ENCODE measurements at places on chromosomes 11 and 22.

- no peak for DNase-seq
These were observed 1277.5 kb upstream of the CNTN5 start for GRCh38 chr11:97743205-97743742.

DNA sequence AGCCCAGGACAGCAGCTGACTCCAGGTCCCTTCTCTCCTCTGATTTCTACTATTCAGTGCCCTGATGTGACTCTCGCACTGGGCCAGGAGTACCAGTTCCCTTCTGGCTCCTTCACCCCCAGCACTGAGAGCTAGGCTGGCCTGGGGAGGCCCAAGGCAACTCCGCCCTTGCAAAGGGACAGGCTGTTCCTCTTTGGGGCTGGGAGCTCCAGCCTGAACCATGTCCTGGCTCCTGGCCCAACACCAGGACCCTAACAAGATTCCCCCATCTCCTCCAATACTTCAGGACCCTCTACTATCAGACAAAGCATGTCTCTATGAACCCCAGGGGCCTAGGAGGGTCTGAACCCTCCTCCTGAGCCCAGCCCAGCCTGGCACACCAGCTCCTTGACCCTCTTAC, 12.5 kb downstream of the CREB3L1 start:
- DNase-seq, result peak; percentile 53

GRCh38 chr11:73239571-73240189, 21.6 kb downstream of the P2RY2 start:
- no peak for DNase-seq

GRCh38 chr11:68120273-68121066, 718 bp downstream of the CHKA start:
- DNase-seq, result no peak

- no peak for DNase-seq
These were observed 4.4 kb downstream of the NCAM1 start for GRCh38 chr11:112965656-112966055.

GRCh38 chr11:32466279-32466915, 31.1 kb upstream of the WT1 start:
- no peak for DNase-seq

GRCh38 chr11:120205596-120206161, 5.2 kb upstream of the OAF start:
- peak; percentile 89 for DNase-seq

GRCh38 chr11:96197801-96198701, 144.9 kb downstream of the MAML2 start:
- DNase-seq, result peak; percentile 67

- no peak for DNase-seq
These were observed 196.9 kb downstream of the CSNK2A3 start for GRCh38 chr11:11155962-11156815.

GRCh38 chr11:5476186-5476819, 12.2 kb upstream of the OR52D1 start:
- DNase-seq, result peak; percentile 65

- no peak for DNase-seq
These were observed 10.6 kb upstream of the MYO7A start for GRCh38 chr11:77117492-77117891.

DNA sequence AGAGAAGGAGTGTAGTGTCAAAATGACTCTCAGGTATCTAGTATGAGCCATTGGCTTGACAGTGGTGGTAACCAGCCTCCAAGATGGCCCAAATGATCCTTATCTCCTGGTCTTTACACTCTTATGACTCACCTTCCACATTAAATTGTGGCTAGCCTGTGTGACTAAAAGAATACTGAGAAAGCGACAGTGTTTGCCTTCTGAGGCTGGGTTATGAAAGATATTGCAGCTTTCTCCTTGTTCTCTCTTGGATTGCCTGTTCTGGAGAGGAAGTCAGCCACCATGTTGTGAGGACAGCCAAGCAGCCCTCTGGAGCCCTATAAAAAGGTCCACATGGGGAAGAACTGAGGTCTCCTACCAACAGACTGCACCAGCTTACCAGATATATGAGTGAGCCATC, 15.8 kb downstream of the C11orf71 start:
- no peak for DNase-seq

- DNase-seq, result no peak
These were observed 1080.8 kb upstream of the TENM4 start for GRCh38 chr11:80521592-80521991.

DNA sequence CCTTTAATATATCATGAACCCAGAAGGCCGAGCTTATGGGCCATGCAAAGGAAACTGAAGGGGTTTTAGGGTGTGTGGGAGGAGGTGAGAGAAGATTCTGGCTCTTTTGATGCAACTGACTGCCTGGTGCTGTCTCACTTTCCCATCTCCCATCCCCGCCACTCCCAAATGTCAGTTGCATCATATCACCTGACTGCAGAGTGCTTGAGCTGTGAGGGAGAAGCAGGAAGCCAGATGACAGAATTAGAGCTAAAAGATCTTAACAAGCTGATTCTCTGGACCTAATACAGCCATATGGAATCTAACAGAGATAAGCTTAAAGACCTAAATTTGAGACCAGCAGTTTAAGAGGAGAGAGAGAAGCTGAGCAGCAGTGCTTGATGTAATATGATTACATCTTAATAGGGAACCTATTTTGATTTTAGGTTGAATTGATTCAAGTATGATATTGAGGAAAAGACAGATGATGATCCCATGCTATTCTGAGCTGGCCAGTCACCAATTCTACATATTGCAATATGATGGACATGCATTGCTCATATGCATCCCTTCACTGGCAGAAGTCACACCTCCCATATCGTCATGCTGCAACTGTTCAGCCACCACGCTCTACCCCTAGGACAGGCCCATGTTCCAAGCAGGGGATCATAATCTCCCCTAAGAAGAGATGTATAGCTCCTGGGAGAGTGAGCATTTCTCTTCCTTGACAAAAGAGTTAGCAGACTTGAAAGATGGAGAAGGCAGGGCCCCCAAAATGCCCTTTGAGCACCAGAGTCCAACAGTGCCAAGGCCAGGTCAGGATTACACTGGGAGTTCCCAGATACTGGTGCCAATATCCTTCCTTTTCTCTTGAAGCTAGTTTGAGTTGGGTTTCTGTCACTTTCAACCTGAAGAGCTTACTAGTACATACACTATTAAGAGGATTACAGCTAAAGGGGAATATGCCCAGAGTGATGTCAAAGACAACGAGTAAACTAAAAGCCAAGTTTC, 44.9 kb downstream of the PLEKHA7 start:
- DNase-seq, result peak; percentile 10

- DNase-seq, result peak; percentile 85
These were observed 9.4 kb downstream of the EHD1 start for GRCh38 chr11:64868904-64869570.

DNA sequence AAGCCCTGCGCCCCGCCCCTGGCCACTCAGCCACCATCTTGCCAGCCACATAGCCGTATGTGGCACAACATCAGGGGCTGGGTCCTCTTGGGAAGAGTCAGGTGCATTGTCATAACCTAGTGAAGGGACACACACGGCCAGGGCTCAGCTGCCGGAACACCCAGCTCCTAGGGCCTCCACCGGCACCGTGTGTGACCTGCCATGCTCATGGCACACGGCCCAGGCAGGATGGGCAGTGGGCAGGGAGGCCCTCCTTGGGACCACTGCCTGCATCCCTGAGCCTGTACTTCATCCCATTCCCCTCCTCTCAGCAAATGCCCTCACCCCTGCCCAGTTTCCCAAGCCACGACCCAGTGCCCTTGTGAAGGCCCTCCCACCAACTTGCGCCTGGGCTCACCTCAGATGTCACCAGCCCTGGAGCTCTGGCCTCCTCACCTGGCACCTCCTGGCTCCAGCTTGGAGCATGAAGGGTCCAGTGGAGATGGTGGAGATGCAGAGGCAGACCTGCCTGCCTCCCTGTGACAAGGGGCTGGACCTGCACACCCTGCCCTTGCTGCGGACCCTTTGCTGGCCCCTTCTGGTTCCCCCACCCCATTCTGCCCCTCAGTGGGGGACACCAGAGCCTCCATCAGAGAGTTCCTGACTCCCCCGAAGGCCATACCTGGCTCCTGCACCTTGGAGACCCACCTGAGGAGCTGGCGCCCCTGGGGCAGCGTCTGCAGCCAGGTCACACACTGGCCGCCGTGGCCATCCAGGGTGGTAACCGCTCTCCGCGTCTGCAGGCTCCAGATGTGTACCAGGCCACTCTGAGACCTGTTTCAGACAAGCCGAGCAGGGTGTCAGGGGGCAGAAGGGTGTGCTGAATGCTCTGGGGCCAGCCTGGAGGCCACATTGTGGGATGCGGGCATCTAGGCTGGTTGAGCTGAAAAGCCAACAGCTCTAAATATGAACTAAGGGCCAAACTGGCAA, 34.5 kb downstream of the GNB1L start:
- no peak for DNase-seq

DNA sequence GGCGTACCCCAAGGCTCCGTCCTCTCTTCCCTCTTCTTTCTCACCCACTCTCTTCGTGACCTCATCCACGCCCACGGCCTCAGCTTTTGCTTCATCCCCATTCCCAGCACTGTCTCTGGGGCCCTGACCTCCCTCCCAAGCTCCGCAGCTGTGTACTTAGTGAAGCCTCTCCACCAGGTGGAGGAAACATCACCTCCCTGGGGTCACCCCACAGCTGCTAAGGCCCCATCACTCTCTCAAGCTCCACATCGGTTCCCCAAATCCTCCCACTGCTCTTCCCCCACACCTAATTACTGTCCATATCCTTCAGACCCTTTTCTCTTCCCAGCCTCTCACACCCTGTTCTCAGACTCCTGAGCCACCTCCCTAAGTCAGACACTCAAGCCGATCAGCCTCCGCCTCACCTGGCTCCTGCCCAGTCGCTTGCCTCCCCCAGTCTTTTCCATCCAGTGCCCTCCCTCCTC, 7.9 kb upstream of the SYT7 start:
- peak; percentile 92 for DNase-seq

DNA sequence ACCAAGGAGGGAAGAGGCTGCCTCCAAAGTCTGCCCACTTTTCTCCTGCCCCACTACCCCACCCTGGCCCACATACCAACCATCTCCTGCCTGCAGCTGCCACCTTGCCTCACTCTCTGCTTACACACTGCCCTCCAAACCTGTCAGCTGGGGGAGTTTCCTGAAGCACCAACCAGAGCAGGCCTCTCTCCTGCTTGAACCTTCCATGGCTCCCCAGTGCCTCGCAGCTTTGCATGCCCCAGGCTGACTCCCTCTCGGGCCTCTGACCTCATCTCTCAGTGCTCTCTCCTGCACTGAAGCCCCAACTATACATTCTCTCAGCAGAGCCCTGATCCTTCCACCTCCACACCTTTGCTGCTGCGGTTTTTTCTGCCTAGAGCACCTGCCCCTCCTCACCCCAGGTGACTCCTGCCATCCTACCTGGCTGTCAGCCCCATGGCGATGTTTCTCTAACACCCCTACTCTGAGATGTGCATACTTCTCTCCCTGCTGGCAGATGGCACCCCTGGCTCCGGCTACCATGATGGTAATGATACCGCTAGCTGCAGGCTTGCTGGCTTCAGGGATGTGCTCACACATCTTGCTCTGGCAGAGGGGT, 43.5 kb downstream of the MN1 start:
- no peak for DNase-seq

DNA sequence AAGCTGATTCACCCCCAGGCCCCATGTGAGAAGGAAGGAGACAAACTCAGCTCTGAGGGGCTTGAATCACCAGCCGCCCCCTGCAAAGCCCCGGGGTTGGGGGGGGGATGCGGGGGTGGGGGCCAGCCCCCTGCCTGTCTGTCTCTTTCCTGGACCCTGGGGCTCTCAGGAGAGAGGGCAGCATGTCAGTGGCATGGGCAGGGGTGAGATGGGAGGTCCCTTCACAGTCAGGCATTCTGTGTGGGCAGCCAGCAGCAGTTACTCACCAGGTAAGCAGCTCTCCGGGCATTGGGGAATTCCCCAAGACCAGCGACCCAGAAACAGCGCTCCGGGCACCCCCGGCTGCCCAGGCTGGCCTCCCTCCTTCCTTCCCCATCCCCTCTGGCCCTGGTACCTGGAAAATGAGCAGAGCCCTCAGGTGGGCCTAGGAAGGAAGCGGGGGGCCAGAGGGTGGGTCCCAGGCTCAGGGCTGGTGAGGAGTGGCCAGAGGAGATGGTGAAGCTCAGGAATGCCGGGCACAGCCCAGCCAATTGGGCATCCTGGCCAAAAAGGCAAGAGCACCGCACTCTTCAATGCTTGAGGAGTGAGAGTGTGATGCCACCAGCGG, 4.2 kb upstream of the LIF start:
- no peak for DNase-seq

DNA sequence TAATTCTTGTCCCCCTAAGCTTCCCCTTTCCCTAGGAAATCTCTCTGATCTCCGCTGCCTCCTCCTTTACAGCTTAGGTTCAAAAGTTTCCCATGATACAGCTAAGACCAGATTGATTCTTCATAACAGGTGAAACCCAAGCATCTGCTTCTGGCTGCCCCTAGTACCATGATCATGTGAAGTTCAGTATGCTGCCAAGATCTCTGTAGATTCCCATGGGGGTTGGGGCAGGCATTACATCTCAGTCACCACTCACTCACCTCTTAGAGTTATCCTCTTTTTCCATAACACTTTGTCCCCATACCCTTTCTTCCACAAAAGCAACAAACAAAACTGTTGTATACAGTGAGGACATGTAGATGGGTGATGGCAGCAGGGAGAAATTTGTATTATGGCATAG, 44.0 kb downstream of the RRP8 start:
- no peak for DNase-seq

- DNase-seq, result no peak
These were observed 390.0 kb downstream of the TENM4 start for GRCh38 chr11:79050786-79051185.

- DNase-seq, result peak; percentile 43
These were observed 8.7 kb downstream of the SPTBN2 start for GRCh38 chr11:66720223-66720898.

DNA sequence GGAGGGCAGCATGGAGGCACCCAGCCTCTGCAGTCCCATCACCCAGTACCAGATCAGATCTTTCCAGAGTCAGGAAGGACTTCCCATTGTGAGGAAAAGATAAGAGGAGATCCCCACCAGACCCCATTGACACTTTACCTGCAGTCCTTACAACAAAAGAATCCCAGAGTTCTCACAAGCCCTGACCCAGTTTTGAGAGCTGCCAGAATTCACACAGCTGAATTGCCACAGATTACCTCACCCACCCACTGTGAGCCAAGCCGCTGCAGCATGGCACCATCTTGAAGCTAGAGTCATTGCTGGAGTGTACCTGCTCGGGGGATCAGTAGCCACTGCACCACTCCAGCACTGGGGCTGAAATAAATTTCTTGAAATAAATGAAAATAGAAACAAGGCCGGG, 91.8 kb upstream of the UBASH3B start:
- DNase-seq, result no peak

- DNase-seq, result no peak
These were observed 557.1 kb upstream of the CADM1 start for GRCh38 chr11:116061322-116061721.

All from inflammatory macrophage treated with lipopolysaccharide for 1 hour (primary cell).